ENCODE measurements at places on chromosomes 4 and X.

- DNase-seq: peak; percentile 52
Observed at GRCh38 chrX:1462596-1463251, 10.0 kb upstream of the ASMTL start.

DNA sequence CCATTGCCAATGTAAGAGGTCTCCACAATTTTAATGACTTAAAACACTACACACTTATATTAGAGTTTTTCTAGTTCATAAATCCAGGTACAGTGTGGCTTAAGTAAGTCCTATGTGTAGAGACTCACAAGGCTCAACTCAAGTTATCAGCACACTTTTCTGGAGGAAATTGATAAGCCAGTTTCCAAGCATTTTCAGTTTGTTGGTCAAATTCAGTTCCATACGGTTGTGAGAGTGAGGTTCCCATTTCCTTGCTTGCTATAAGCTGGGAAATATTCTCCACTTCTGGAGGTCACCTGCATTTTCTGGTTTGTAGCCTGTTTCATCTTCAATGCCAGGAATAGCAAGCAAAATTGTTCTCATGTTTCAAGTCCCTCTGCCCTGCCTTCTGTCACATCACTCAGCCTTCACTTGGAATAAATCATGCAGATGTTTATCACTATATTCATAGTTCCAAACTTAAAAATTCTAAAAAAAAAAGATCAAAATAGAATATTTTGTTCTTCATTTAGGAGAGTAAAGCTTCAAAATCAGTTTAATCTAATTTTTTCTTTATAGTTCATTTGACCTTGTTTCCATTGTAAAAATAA, 1137.5 kb upstream of the INTU start:
- DNase-seq: no peak

GRCh38 chr4:78706302-78706701, 69.8 kb upstream of the BMP2K start:
- no peak for DNase-seq

DNA sequence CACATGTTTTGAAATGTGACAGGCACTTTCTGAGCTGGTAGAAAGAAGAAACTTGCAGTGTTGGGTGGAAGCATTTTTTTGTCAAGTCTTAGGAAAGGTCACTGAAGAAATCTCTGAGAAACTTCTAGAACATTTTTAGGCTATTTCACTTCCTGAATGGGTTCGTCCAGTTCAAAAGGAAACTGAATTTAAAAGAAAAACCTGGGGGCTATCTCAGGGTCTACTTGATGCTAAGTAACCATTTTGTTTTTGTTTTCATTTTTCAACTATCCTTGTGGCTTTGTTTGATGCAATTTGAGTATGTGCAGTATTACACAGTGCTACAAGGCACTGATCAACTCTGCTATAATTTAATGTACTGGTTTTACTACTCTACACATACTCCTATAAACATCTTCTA, 34.0 kb upstream of the AMOT start:
- DNase-seq: no peak

GRCh38 chr4:73127839-73128453, 58.4 kb upstream of the COX18 start:
- DNase-seq: no peak
